NCI-H2029 treated with DMSO at 0.1 percent for 48 hours (cell line): ENCODE measurements at places on chromosomes 7 and 10.

DNA sequence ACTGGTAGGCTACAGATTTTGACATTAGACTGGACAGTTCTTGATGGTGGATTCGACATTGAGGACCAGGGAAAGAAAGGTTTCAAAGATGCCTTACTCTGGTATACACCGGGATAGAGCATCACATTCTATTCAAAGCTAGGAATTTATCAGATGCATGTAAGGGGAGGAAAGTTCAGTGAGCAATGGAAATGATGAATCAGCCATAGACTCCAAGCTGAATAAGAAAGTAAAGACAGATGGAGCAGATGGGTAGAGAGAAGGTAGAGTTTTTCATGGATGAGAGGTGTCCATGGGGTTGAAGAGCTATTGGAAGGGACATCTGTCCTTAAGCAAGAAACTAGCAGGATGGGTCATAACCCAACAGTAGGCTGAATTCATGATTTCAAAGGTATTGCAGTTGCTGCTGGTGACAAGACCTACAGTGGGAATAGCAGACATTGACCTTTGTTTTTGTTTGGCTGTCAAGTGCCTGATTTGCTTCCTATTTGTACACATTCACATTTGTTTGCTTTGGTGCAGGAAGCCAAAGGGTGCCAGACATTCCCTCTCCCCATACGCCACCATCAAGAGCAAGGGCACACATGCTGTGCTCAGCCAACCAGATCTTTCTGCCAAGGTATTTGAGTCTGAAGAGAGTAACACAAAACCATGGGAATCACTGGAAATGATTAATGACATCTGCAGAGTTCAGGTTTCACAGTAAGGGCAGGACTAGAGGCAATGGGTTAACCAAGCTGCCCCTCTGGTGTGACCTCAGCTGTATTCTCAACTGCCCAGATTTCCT, 8.6 kb upstream of the CACUL1 start:
- DNase-seq = peak; percentile 49

DNA sequence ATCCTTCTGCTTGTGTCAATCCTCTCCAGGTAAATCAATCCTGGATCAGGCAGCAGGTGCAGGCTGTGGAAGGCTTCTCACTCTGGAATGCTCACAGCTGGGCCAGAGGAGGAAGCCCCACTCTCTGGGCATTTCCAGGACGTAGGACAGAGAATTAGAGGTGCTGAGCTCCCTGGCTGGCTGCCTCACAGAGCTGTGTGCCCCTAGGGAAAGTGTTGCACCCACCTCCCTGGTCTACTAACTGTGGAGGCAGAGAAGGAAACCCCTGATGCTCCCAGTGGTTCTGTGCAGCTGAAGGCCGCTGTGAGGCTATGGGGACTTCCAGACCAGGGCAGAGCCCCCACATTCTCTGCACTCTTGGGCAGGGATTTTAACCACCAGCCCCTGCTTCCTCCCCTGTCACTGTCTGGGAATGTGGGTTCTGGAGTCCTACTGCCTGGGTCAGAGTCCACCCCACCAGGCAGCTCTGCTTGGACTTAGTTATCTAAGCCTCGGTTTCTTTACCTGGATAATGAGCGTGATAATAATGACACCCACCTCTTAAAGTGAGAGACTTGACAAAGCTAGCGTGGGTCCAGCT, 73.5 kb upstream of the EEPD1 start:
- DNase-seq = no peak

- DNase-seq = no peak
Observed at GRCh38 chr10:81680359-81680758, 194.6 kb upstream of the NRG3 start.

- DNase-seq = no peak
Observed at GRCh38 chr10:61410353-61411070, 42.7 kb downstream of the TMEM26 start.

DNA sequence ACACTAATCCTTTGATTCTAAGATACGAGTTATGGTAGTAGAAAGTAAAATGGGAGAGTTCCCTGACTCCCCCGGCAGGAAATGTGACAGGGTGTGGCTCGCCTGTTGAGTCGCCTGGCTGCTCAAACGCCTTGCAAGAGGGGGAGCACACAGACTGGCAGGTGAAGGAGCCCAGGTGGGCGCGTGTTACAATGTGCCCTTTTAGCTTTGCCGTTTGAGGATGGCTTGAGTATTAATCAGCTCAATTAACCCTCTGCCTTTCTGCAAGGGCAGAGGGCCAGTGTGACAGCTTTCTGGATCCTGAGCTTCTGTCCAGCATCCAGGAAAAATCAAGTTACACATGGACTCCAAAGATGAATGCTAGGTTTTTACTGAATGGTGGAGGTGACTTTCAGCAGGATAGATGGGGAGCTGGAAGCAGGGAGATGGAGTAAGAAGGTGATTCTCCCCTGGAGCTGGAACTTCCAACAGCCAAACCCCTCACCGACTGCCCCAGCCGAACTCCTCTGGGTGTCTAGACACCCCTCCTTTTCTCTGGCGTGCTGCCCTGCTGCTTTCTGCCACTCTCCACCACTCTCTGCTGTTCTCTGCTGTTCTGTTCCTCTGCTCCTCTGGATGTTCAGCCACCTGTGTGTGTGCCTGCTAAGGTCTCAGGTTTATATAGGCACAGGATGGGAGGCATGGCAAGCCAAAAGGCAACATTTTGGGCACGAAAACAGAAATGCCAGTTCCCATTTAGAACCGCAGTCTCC, 548.8 kb upstream of the KCND2 start:
- no peak for DNase-seq

GRCh38 chr10:3499120-3499519, 285.9 kb downstream of the KLF6 start:
- no peak for DNase-seq

DNA sequence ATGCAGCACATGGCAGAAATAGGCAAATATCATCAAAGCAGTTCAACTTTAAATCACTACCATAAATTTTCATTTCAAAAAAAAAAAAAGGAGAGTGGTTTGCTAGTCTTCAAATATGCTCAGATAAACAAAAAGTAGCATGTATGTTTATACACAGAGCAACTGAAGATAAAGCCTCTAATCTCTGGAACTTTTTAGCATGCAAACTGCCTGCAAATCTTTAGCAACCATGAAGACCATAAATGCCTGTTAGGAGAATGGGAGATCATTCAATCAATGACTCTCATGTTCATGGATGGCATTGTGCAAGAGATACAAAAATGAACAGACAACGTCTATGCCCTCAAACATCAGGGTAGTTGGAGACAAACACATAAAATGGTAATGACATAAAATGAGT, 57.3 kb downstream of the ORC5 start:
- DNase-seq = no peak

- no peak for DNase-seq
Observed at GRCh38 chr10:95656291-95657164, at the start of gene ALDH18A1. TSS of gene ALDH18A1 (minus strand) at chr10:95656711. CDS start at chr10:95653377, 3,334 bp downstream.

DNA sequence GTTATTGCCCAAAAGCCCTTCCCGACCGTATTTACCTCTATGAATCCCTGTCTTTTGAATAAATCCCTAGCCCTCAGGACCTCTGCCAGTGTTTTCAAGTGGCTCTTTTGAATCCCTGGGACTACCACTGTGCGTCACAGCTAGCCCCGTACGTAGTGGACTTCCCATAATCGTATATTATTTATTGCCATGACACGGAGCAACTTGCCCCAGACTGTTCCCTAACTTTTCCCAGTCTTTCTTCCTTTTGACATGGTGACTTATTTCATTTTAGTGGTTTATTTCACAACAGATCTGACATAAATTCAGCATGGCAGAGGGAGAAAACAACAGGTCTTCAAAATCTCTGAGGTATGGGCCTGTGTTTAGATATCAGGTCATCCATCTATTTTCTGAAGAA, 318.6 kb upstream of the KLF6 start:
- DNase-seq = no peak
